ENCODE measurements at places on chromosomes 16 and 17.

GRCh38 chr16:26645614-26646013 lies 421.1 kb upstream of the C16orf82 start:
- DNase-seq, result no peak

GRCh38 chr17:56540836-56541235 lies 52.7 kb upstream of the NOG start:
- no peak for DNase-seq

GRCh38 chr16:57043248-57043647 lies 49.1 kb upstream of the CPNE2 start:
- no peak for DNase-seq

- DNase-seq, result peak; percentile 60
These were observed 7.6 kb downstream of the MRM1 start for GRCh38 chr17:36608794-36609497.

GRCh38 chr16:31428279-31428597 lies at the start of gene COX6A2:
Gene COX6A2 (minus strand): TSS chr16:31428360. CDS start chr16:31428325, 35 bp downstream.
- DNase-seq, result no peak

DNA sequence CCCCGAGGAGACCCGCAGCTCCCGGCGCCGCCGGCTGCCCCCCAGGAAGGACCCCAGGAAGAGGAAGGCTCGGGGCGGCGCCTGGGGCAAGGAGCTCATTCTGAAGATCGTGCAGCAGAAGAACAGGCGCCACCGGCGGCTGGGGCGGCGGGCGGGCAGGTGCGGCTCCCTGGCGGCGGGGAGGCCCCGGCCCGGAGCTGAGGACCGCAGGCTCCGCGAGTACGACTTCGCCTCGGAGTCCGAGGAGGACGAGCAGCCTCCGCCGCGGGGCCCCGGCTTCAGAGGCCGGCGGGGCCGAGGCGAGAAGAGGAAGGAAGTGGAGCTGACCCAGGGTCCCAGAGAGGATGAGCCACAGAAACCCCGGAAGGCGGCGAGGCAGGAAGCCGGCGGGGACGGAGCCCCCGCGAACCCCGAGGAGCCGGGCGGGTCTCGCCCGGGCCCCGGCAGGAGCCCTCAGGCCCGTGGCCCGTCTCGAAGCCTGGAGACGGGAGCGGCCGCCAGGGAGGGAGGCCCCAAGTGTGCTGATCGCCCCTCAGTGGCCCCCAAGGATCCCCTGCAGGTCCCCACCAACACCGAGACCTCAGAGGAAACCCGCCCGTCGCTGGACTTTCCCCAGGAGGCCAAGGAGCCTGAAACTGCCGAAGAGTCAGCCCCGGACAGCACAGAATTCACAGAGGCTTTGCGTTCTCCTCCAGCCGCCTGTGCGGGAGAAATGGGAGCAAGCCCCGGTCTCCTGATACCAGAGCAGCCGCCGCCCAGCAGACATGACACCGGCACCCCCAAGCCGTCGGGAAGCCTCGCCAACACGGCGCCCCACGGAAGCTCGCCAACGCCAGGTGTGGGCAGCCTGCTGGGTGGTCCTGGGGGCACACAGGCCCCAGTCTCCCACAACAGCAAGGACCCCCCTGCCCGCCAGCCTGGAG lies 22.3 kb upstream of the ZFPM1 start:
- DNase-seq, result no peak

DNA sequence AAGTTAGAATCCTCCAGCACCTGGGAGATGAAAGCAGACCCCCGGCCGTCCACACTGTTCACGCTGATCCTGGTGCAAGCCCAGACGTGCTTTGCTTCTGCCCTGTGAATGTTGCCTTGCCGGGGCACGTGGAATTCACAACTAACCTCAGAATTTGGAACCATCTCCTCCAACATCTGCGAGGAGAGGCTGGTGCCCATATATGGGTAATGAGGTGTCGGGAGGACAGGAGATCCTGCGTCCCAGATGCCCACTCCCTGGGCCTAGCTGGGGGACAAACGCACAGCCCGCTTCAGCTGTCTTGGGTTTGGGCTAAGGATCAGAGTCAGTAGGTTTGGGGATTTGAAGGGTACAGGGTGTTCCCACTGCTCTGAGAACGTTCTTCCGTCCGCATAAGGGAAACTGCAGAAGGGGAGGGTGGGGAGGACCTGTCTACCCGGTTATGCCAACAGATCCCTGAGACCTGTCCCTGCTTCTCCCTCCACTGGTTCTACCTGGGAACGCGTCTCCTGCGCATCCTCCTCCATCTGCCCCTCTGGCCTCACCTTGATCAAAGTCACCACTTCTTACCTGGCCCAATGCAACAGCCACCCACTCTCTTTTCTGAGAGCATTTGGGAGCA lies 14.1 kb downstream of the PPL start:
- DNase-seq, result no peak

- DNase-seq, result no peak
These were observed 23.0 kb downstream of the SMTNL2 start for GRCh38 chr17:4607261-4607741.

GRCh38 chr16:1065469-1066128 lies 6.9 kb upstream of the SSTR5 start:
- DNase-seq, result no peak

DNA sequence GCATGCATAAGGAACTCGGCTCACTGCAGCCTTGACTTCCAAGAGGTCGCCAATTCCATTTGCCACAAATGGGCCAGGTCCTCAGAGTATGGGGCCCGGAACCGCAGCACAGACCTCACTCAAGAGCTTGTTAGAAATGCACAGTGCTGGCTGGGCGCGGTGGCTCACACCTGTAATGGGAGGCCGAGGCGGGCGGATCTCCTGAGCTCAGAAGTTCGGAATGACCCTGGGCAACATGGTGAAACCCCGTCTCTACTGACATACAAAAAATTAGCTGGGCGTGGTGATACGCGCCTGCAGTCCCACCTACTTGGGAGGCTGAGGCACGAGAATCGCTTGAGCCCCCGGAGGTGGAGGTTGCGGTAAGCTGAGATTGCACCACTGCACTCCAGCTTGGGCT lies 19.6 kb upstream of the N4BP1 start:
- DNase-seq, result no peak

DNA sequence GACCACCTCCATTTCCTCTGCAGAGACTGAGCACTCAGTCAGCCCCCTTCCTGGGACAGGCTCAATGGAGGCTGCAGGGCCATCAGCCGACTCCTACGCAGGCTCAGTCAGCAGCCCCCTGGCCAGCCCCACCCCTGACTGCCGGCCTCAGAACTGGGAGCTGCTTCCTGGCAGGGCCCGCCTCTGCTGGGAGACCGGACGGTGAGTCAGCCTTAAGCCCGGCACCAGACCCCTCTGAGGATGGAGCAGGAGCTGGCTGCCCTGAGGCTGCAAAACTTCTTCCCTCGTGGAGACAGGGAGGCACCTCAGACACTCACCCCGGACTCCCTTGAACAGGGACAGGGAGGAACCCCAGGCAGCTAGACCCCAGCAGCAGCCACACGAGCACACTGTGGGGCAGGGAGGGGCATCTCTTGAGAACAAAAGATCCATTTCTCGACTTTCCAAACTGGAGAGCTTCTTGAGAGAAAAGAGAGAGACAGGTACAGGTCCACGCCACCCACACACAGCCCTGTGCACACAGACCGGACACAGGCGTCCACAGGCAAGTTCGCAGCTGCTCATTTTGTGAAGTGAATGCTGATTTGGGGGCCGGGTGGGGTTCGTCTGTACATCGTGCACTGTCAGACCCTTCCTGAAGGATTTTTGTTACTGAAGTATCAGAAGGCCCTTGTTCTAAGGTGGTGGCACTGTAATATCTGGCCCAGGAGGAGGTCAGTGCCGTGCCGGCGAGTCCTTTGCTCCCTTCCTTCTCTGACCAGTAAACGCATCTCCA lies 1.3 kb upstream of the TUBB3 start:
- no peak for DNase-seq

GRCh38 chr17:75094871-75095399 lies 7.2 kb downstream of the SLC16A5 start:
- DNase-seq, result no peak

GRCh38 chr17:65583921-65584603 lies 22.6 kb upstream of the AXIN2 start:
- peak; percentile 26 for DNase-seq

GRCh38 chr16:2791174-2791573 lies 3.8 kb upstream of the PRSS33 start:
- no peak for DNase-seq

DNA sequence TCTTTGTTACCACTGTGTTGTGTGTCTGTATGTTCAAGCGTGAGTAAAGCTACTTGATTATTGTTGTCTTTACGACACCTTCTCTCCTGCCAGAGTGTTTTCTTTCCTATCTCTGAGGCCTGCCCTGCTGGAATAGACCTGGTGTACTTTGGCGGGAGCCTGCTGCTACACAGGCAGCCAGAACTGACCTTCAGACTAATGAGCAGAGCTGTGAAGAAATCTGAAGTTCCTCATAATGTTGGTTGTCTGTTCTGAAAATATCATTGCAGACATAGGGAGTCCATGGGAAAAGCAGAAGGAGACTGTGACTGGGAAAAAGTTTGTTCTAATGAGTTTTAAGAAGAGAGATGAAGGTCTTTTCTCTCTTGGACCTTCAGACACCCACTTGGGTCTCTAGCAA lies 9.8 kb downstream of the RHOT1 start:
- no peak for DNase-seq

- DNase-seq, result no peak
These were observed 65.9 kb upstream of the IRX6 start for GRCh38 chr16:55257966-55258613.

All from cerebellar nuclear complex (tissue), 1 donor.